ENCODE measurements at places on chromosomes 6 and 20.

DNA sequence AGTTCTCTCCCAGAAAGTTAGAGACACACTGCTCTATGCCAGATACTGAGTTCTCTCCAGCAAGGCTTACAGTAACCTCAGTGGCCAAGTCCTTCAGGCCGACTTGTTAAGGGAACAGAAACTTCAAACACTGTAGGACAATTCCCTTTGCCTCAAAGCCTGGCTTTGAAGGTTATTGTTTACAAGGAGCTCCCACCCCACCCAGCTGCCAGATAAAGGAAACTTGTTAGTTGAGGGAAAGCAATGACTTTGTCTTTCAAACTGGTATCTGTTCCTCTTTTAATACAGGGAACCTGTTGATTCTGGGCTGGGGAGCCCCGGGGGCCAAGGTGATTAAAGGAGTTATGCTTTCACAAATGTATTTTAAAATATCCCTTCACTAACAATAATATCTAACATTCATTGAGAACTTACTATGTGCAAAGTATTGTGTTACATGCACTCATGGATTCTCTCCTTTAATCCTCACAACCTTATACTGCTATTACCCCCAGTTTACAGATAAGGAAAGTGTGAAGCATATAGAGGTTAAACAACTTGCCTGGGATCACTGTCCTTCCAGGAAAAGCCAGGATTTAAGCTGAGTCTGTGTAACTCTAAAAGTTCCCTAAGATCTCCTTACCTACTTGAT, 27.6 kb upstream of the CDKN1A start:
- no peaks in the 10 kb centered on the region for H3K27me3 ChIP-seq
- H3K27ac ChIP-seq: no peak overlapping the region
- peaks cover 25% of the 10 kb centered on the region for H3K4me1 ChIP-seq
- H3K36me3 ChIP-seq: no peaks in the 10 kb centered on the region
- no peak for DNase-seq

- H3K36me3 ChIP-seq: peaks cover 24% of the 10 kb centered on the region
- peaks cover 18% of the 10 kb centered on the region for H3K4me1 ChIP-seq
- no peak overlapping the region for H3K4me3 ChIP-seq
- DNase-seq: no peak
- no peaks in the 10 kb centered on the region for H3K27me3 ChIP-seq
These were observed 75.1 kb downstream of the CNBD2 start for GRCh38 chr20:36043441-36043840.

GRCh38 chr6:31114970-31115849, 610 bp downstream of the PSORS1C1 start:
- H3K27me3 ChIP-seq: peaks cover 37% of the 10 kb centered on the region
- DNase-seq: peak; percentile 9
- H3K4me1 ChIP-seq: no peaks in the 10 kb centered on the region
- H3K36me3 ChIP-seq: no peaks in the 10 kb centered on the region
- no peak overlapping the region for H3K27ac ChIP-seq

DNA sequence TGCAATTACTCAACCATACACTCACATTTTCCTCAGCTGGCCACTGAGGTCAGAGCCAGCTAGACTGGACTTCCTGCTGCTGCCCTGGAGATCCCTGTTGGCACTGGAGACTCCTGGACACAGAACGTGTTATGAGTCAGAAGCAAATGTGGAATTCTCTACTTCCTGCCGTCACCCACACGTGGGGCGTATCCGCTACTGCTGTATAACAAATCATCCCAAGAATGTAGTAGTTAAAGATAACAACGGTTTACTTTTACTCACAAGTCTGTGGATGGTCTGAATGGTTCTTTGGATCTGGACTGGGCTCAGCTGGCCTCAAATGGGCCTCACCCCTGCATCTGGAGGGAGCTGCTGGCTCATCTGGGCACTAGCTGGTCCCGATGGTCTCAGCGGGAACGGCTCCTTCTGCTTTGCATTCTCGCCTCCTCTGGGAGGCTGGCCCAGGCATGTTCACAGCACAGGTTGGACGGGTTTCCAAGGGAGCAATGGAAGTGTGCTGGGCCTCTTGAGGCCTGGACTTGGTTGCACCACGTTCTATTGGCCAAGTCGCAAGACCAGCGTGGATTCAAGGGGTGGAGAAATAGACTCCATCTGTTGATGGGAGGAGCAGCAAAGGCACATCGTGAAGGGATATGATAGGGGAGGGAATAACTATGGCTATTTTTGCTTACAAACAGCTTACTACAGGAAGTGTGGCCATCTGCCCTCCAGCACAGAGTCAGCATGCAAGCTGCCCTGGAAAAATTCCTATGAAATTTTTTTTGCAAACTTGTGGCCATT, 118.5 kb downstream of the SNX5 start:
- DNase-seq: no peak
- H3K36me3 ChIP-seq: no peaks in the 10 kb centered on the region
- H3K4me3 ChIP-seq: no peak overlapping the region
- peaks cover 55% of the 10 kb centered on the region for H3K4me1 ChIP-seq

- no peaks in the 10 kb centered on the region for H3K27me3 ChIP-seq
- no peak overlapping the region for H3K27ac ChIP-seq
- no peak for DNase-seq
- H3K36me3 ChIP-seq: no peaks in the 10 kb centered on the region
- H3K4me3 ChIP-seq: no peak overlapping the region
These were observed 237.5 kb upstream of the TAB2 start for GRCh38 chr6:149079911-149080491.

GRCh38 chr6:155375801-155376200, 61.5 kb upstream of the TFB1M start:
- no peak overlapping the region for H3K4me3 ChIP-seq
- H3K36me3 ChIP-seq: no peaks in the 10 kb centered on the region
- H3K27ac ChIP-seq: no peak overlapping the region
- H3K27me3 ChIP-seq: no peaks in the 10 kb centered on the region

Measured in spleen (tissue), 13 donors.